Stimulated activated CD8-positive, alpha-beta memory T cell treated with anti-CD3 and anti-CD28 coated beads, Interleukin-2, amount 100 ng/mL, for 1 hour (primary cell): ENCODE measurements at places on chromosomes 7 and 10.

GRCh38 chr10:12500381-12501303 lies 151.3 kb downstream of the CAMK1D start:
- DNase-seq = no peak

DNA sequence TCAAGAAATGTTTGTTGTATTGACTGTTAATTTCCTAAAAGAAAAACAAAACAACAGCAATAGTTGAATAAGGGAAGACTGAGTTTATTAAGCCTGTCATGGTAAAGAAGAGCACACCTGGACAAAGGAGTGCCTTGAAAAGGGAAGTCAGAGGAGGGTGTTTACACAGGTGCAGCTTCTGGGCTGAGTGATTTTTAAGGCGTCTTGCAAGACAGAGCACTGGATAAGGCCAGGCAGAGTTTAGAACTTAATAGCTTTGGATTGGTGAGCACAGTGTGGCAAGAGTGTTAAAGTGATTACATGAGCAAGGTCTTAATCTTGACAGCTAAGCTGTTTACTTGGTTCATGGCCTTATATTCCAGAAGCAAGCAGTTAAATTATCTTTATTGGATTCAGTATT lies 423.2 kb downstream of the CNTNAP2 start:
- DNase-seq = no peak

- no peak for DNase-seq
These were observed 42.9 kb upstream of the PSAP start for GRCh38 chr10:71893920-71894319.

- no peak for DNase-seq
These were observed 295.9 kb upstream of the FOXK1 start for GRCh38 chr7:4386190-4386589.

DNA sequence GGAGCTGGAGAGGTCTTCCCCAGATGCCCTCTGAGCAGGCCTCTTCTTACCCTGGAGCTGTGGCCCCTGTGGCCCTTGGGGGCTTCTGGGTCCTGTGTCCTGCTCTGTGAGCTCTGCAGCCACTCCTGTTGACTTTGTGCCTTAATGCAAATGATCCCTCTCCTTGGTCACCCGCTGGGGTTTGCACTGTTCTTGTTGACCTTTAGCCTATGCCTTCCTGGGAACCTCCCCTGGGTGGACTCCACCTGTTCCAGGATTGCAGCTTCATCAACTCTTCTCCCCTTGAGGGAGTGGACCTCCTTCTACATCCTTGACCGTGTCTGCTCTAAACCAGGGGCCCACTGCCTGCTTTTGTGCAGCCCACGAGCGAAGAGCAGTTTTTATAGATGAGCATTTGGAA lies 58.6 kb upstream of the CTBP2 start:
- no peak for DNase-seq

DNA sequence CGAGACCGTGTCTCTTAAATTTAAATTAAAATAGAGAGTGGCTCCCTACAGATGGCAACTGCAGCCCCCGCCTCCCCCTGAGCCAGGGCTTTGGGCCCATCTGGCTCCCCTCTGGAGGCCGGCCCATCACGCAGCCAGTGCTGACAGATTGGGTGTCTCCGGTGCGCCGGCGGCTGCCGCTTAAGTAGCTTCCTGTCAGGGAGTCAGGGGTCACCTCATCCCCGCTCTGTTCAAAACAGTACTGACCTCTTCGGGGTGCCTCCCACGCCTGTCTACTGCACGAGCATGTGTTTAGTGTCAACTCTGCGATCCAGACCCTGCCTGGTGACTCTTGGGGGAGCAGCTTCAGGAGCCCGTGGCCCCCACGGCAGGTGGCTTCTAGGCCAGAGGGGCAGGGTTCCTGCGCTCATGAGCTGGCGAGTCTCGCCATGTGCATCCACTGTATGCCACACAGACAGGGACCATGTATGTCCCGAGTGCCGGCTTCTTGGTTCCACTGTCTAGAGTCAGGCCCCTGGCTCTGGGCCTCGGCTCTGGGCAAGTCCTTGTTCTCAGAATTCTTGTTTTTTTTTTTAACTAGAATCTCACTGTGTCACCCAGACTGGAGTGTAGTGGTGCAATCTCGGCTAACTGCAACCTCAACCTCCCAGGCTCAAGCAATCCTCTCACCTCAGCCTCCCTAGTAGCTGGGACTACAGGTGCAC lies 36.1 kb downstream of the KCTD7 start:
- no peak for DNase-seq
